ENCODE measurements at places on chromosomes 7 and 10. TPM values are rescaled to one million over a fixed set of nuclear protein-coding genes. Genes with fewer than 3 reads are reported as not detected.

GRCh38 chr7:4428526-4428925, 253.6 kb upstream of the FOXK1 start:
- DNase-seq: no peak

- DNase-seq: peak; percentile 61
These were observed 158.9 kb downstream of the KLF6 start for GRCh38 chr10:3625959-3626751.

DNA sequence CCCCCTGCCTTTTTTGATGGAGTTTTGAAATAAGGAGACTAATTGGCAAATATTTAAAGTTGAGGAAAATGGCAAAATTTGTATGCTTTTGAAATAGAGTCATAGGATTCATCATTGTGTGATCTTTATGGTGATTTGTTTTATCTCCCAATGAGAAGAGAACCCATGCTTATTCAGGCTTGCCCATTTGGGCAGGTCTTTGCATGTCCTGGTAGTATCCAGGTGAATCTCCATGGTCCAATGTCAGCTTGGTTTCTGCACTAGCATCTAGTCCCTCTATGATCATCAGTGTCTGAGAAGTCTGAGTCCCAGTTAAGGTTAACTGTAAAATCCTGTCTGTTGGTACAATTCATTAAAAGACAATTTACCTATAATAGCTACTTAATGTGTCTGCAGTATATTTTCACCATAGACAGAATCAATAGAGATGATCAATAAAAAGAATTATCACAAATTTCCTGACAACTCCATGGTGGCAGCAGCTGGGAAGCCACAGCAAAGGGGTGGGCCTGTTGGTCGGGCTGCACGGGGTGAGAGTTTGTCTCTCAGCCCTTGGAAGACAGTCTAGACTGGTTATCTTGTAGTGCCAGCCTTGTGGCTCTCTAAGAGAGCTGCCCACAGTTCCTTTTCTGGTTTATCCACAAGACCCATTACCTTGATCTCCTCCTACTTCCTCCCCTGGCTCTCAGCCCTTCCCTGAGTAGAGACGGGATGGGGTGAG, 22.2 kb upstream of the BMPER start:
- no peak for DNase-seq

DNA sequence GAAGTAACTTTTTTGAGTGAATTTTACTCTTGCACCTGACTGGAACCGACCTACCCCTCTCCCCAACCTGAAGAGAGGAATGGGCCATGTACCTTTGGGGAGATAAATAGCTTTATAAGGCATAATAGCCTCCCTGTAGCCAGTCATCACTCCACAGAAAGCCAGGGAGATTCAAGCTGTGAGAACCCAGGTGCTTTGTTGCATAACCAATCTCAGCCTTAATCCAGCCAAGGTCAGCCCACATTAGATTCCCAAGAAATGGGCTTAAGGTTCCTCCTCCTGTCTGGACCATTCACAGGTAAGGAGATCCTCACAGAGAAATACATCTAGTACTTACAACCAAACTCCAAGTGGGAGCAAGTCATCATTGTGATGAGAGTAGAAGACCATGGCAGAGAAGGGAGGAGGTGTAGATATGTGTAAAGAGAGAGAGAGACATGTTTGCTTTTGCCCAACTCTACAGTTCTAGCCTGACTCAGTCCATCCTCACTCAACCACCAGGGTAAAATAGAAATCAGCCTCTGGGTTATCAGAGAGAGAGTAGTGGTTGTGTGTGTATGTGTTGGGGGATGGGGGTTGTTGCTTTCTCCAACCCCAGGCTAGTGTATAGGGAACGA, 23.6 kb downstream of the SKIDA1 start:
- DNase-seq: no peak

- peak; percentile 95 for DNase-seq
These were observed 31.3 kb downstream of the THNSL1 start for GRCh38 chr10:25047591-25048301.

DNA sequence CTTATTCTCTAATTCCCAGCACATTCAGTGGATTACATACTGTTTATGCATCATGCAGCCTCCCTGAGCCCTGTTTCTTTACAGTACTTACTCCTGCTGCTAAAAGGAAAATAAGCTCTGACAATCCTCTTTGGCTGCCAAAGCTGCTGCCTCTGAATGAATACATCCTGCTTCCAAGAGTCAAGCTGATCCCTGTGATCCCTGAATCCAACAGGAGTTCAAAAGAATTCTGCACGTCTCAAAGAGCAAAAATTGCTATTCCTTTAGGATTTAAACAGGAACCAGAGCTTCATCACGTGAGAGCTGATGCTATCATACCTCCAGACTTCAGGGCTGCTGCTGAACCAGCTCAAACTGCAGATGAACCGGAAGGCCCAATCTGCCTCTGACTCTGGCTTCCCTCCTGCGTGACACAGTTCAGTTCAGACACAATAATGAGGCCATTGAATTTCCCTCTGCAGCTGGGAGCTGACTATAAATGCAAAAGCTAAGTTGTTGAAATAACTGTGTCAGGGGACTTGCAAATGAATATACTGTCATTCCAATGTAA, 851.0 kb upstream of the PHF14 start:
- DNase-seq: no peak

DNA sequence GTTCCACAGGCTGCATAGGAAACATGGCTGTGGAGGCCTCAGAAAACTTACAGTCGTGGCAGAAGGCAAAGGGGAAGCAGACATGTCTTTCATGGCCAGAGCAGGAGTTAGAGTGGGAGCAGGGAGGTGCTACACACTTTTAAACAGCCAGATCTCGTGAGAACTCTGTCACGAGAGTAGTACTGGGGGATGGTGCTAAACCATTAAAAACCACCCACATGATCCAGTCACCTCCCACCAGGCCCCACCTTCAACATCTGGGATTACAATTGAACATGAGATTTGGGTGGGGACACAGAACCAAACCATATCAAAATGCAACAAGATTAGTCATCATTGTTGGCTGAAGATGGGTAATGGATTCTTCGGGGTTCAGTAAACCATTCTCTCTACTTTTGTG, 65.4 kb upstream of the PDCD4 start:
- DNase-seq: no peak

- DNase-seq: peak; percentile 77
These were observed 350.0 kb downstream of the CRPPA start for GRCh38 chr7:16071246-16071857.

- peak; percentile 71 for DNase-seq
These were observed 21.2 kb downstream of the ZMIZ2 start for GRCh38 chr7:44769776-44770294.

- DNase-seq: peak; percentile 41
These were observed 798 bp downstream of the ZNF425 start for GRCh38 chr7:149125189-149125862.

GRCh38 chr7:150465414-150465813, 15.0 kb downstream of the GIMAP8 start:
- DNase-seq: no peak

DNA sequence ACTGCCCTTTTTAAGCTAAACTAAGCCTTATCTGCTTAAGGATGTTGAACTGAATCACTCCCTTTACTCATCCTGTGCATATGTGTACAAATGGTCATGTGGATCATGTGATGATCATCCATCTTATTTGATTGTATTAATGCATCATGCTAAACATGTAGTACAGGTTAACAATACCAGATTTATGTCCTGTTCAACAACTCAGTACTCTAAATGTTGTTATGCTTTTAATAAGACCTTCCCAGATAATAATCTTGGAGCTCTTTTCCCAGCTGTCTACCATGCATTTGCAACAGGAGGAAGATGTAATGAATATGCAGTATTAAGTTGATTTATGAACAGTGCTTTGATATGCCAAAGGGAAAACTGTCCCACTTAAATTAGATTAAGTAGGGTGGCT, 318.0 kb downstream of the BICC1 start:
- no peak for DNase-seq

GRCh38 chr7:53609185-53609584, 573.8 kb downstream of the POM121L12 start:
- DNase-seq: no peak

- peak; percentile 40 for DNase-seq
These were observed 42.5 kb downstream of the C7orf25 start for GRCh38 chr7:42869131-42870020.

DNA sequence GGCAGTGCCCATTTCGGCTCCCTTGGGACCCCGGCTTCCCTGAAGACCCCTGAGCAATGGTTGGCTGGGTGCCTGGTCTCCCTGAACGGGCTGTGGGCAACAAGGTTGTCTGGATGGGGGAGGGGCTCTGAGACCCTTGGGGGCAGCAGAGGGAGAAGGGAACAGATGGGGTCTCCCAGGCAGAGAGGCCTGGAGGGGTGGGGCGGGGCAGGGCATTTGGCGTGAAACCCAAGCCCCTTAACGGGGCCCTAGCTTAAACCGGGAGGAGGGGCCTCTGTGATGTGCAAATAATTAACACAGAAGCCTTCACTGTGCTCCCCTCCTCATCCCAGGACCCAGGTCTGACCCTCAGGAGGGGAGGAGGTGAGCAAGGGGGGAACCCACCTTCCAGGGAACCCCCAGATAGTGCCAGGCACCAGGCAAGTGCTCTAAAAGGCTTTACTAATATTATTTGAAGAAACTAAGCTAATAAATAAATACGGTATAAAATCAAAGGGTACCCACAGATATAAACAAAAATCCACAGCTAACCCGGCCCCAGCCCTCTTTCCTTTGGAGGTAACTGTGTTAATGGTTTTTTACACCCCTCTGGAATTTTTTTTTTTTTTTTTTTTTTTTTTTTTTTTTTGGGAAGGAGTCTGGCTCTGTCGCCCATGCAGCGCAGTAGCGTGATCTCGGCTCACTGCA, 170.8 kb downstream of the RNF216 start:
- DNase-seq: no peak

DNA sequence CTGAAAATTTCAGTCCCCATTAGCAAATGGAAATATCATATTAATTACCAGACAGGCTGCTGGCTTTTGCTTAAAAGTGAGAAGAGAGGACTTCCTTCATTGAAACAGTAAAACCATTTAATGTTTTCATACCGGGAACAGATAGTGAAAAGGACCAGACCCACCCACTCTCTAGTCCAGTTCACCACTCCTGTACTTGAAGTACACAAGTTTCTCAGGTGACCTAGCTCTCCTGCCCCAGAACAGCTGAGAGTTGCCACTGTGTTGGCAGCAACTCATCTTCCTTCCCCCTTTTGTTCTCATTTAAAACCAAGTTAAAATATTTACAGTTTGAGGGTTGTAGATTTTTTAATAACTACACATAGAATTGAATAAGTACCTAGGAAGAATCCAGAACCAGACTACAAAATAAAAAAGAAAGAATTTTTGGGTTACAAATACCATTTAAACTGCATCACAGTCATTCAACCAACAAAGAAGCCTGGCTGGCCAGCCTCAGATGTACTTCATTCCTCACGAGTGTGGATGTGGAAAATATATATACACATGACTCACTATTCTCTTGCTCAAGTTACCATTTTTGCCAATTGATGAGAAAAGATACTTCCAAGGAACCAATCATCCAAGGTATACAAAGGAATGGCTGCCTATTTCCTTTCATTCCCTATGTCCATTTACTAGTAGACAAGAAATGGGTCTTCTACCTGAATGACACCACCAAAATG, 68.1 kb downstream of the VPS41 start:
- peak; percentile 93 for DNase-seq

DNA sequence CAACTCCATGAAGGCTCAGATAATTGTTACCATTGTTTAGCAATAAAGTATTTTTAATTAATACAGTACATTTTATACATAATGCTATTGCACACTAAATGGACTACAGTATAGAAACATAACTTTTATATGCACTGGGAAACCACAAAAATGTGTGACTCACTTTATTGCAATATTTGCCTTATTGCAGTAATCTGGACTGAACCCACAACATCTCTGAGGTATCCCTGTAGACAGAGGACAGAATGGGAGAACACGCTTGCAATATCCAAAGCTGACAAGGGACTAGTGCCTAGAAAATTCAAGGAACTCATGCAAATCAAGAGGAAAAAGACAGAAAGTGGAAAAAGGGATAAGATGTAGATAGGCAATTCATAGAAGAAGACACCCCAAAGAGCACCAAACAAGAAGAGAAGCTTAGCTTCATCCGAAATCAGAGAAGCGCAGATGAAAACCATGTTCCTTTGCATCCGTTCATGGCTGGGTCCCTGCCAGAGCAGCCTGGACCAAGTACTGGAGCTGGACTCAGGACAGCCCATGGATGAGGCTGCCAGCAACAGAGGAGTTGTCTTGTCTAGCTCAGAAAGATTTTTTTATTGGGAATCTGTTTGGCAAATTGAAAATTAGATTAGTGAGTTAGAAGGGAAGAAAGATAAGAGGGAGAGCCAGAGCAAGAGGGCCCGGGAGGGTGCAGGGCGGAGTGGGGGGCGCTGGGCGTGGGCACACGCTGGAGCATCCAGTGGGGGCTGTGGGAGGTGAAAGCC, 16.0 kb upstream of the GALNTL5 start:
- DNase-seq: peak; percentile 82

Gene TSPAN33
- 0.76 TPM for total RNA-seq

Gene CDHR1
- total RNA-seq: not detected

Gene MLXIPL
- not detected for total RNA-seq

Gene HOGA1
- not detected for total RNA-seq

Gene PNLIPRP2
- not detected for total RNA-seq

Gene DIP2C
- 10.2 TPM for total RNA-seq

Gene SPDYE5
- total RNA-seq: not detected
